Naive thymus-derived CD8-positive, alpha-beta T cell (primary cell): ENCODE measurements at places on chromosomes 5 and 9.

GRCh38 chr9:75169623-75170022 is 81.3 kb downstream of the OSTF1 start:
- no peak for DNase-seq

DNA sequence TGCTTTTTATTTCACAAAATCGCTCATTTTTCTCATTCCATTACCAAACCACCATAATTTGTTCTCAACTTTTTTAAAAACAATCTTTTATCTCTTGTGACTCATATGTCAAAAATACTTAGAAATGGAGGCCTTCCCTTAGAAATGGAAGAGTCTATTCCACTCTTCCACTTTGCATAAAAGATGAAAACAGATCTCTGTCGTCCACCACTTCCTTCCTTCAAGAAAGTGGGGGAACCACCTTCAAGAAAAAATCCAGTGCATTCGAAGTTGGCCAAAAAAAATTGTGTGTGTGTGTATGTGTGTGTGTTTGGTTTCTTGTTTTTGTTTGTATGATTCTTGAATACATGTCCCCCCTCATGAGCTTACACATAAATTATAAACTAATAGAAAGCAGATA is 628.8 kb upstream of the DMAC1 start:
- no peak for DNase-seq

DNA sequence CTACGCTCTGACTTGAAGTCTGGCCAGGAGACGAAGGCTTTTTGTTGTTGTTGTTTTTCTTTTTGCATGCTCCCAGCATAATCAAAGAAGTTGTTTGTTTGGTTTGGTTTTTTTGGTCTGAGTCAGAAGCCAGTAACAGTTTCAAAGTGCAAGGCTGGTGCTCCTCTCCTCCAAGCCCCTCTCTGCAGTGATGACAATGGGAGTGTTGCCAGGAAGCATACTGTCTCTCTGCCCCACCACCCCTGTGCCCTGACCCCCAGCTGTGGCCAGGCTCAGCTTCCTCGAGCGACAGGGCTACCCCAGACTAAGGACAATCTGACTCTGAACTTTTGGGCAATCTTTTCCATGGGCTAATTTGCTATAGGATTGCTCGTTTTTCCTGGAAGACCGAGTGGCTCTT is 173.8 kb upstream of the PITX1 start:
- DNase-seq: no peak

DNA sequence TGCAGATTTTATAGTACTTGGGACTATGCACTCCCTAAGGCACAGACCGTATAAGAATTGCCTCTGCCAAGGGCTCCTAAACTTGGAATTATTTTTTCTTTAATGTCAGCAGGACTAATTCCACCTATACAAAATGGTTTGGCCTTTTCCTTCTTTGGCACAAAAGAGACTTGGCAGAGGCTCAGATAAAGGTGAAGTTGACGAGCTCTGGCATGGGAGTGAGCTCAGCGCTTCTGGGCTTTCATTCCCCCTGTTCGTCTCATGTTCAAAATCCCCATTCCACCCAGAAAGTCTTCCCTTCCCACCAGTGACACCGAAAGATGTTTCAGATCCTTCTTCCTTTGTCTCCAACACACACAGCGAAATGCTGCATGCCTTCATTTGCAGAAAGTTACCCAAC is 61.2 kb downstream of the F2RL2 start:
- DNase-seq: no peak

DNA sequence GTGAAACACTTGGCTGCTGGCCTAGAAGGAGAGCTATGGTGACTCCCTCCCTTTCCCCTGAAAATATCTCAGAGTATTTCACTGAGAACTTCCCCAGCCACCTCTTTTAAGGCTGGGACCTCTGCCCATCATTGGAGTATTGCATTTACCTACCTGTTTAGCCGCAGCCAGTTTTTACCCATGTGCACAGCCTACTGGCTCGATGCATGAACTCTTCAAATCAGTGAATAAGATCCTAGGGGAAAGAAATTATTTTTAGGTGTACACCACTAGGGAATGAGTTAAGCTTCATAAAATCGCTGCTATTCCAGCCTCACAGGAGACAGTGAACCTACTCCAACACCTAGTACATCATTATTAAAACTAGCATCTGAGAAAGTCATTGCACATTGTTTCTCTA is 16.8 kb upstream of the FAM174A start:
- DNase-seq: no peak

DNA sequence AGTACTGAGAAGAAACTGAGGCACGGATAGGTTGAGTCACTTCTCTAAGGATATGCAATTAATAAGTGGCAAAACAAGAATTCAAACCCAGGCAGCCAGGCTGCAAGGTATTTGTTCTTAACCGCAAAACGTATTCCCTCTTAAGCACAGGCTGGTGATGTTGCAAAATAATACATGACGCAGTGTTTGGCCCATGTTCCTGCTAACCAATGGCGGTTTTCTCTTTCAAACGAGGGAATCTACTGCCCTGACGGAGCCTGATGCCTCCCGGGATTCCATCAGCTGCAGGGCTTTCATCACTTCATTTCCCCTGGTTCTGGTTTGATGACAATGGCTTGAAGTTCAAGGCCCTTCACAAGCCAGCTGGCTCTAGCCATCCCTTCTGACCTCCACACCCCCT is 154.8 kb downstream of the SLIT3 start:
- no peak for DNase-seq

- DNase-seq: peak; percentile 46
Observed at GRCh38 chr5:179836225-179837019, 15.7 kb downstream of the SQSTM1 start.

- no peak for DNase-seq
Observed at GRCh38 chr9:101466863-101467262, 31.3 kb upstream of the ALDOB start.

DNA sequence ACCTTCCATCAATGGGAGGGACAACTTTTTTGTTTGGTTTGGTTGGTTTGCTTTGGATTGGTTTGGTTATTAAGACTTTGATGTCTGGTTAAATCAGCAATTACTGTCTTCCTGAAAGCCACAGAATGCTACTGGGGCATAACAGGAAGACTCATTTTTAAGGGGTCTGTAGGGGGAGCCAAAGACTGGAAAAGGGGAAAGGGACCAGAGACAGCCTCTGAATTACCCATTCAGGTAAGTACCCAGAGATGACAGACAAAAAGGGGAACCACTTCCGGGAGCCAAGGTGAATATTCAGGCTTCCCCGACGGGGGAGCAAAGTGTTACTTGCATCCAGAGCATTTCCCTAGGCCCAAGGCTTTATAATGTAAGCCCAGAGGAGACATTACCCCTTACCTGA is 4.6 kb upstream of the FEM1C start:
- DNase-seq: no peak

DNA sequence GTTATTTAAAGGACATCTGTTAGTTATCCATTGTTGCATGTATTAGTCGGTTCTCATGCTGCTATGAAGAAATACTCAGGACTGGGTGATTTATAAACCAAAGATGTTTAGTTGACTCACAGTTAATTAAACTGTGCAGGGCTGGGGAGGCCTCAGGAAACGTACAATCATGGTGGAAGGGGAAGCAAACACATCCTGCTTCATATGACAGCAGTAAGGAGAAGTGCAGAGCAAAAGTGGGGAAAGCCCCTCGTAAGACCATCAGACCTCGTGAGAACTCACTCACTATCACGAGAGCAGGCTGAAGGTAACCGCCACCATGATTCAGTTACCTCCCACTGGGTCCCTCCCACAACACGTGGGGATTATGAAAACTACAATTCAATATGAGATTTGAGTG is 2064.1 kb downstream of the MAT2B start:
- DNase-seq: no peak

DNA sequence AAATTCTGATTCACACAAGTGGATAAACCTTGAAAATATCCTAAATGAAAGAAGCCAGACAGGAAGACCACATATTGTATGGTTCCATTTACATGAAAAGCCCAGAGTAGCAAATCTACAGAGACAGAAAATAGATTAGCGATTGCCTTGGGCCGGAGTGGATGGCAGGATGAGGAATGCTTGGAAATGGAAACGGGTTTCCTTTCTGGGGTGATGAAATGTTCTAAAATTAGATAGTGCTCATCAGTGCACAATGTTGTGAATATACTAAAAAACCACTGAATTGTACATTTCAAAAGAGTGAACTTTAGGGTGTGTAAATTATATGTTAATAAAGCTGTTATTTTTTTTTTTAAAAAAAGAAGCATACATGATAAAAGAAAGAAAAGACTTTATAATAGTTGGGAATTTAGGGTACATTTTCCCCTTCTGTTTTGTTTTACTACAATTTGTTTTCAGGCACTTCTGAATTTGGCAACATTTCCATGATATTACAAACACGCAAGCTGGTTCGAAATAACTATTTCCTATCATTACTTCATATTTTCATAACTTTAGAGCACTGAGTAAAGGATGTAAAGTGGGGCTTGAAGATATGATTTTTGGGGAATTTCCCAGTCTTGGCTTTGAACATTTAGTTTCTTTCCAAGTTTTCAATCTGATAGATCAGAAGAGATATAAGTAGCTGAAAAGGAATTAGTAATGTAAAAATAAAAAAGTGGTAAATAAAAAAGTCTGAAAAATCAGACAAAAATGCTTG is 23.9 kb downstream of the SLC35A4 start:
- no peak for DNase-seq

- no peak for DNase-seq
Observed at GRCh38 chr5:145340099-145340498, 495.0 kb downstream of the PRELID2 start.

DNA sequence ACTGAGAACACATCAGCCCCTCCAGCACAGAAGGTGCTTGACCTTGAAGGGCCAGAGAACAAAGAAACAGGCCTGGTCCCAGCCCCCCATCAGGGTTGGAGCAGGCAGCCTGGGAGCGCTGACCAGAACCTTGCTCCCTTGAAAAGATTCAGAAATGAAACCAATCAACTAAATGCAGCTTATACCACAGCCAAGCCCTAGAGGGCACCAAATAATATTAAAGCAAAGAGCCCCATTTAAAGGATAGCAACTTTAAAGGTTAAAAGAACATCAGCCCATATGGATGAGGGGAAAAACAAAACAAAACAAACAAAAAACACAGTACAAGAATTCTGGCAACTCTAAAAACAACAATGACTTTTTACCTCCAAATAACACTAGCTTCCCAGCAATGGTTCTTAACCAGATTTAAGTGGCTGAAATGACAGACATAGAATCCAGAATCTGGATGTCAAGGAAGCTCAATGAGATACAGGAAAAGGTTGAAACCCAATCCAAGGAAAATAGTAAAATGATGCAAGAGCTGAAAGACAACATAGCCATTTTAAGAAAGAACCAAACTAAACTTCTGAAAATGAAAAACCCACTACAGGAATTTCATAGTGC is 471.9 kb downstream of the MTRR start:
- DNase-seq: no peak

DNA sequence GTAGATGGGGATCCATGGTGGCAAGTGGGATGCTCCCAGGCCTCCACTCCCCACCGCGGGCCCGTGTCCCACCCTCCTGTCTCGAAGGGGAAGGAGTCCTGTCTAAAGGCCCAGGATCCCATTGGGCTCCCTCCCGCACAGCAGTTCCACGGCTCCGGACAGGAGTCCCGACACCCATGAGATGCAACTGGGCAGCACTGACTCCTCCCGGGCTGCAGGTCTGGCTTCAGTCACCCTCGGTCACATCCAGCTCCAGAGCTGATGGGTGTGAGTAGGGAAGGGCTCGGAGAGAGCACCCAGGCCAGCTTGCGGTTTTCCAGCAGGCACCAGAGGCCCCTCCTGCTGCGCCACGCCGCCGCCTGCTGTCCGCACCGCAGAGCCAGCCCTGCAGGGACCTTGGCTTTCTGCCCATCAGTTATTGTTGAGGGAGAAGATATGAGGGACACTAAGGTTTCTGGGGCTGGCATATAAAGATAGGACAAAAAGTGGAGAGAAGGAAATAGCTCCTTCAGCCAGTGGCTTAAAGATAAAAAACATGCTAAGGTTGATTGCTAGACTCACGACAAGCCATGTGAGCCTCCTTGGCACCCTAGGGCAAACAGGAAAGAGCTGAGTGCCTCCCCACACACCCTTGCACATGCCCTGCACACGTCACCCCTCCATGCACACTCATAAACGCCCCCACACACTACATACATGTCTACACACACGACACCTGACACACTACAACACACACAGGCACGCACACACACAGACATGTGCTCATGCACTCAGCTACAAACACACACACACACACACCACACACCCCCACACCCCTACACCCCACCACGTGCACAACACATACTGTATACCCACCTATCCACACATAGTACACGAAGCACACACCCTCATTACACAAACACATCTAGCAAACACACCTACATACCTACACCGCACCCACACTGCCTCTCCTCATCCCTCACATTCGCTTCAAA is 79.0 kb downstream of the AK8 start:
- DNase-seq: no peak

GRCh38 chr5:94731471-94731870 is 113.0 kb downstream of the SLF1 start:
- no peak for DNase-seq

- no peak for DNase-seq
Observed at GRCh38 chr5:55934115-55934613, 60.6 kb downstream of the IL6ST start.

DNA sequence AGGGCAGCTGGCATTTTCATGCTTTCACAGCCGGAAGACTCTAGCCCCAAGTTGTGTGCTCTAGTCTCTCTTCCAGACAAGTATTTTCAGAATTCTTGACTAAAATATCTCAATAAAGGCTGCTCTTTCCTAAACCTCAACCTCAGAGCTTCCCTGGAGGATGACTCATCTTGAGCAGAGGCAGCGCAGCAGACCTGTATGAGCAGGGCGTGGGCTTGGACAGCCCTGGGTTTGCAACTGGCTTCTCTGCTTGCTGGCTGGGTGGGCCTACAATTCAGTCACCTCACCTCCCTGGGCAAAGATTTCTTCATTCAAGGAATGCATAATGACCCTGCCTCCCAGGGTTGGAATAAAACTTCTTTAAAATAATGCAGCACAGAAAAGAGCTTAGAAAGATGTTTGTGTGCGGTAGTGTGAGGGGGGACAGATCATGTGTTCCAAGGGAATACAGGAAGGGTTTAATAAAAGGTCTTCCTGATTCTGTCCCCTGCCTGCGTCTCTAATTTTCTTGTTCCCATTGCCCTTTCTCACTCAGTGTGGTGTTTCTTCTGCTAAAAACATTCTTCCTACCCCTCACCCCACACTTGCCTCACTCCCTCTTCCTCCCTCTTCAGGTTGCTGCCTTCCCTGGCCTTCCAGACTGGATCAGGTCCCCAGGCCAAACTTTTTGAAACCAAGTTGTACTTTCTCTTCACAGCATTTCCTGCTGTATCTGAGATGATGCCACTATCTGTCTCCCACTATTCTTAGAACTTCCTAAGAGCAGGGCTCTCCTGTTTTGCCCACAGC is 39.4 kb upstream of the MAP1B start:
- DNase-seq: no peak

DNA sequence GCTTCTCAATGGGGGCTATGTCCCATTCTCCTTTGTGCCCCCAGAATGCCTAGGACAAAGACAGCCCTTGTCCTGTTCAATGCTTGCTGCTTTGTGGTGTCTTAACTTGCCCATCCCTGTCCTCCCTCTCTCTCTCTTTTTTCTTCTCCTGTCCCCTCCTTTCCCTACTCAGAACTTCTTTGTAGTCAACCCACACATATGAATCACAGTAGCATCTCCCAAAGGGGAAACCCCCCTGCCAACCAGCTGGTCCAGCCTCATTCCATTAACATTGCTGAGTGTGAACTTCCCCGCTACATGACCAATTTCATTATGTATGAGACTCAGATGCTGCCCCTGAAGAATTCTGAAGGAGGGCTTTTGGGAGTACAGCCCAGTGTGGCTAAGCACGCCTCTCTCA is 408.3 kb downstream of the ENC1 start:
- DNase-seq: no peak
